Esophagus squamous epithelium (tissue), 5 donors: ENCODE measurements at places on chromosomes 7 and 10.

DNA sequence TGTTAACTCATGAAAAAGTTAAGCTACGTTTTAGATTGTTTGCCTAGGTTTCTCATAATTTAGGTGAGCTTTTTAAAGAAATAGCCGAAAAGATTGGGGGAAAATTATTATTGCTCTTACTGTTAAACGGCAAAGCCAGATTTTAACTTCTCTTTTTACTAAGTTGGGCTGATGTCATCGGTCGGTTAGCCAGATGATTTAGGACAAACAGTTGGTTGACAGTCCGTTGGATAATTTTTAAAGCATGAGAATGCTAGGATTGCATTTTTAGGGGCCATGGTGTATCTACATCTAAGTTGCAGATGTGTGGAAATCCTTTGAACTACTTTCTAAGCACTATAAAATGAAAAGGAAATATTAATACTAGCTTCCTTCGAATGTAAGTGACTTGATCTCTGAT is 280.9 kb upstream of the AKR1E2 start:
- DNase-seq: no peak

GRCh38 chr7:37283716-37284115 is 164.9 kb downstream of the ELMO1 start:
- no peak for DNase-seq

DNA sequence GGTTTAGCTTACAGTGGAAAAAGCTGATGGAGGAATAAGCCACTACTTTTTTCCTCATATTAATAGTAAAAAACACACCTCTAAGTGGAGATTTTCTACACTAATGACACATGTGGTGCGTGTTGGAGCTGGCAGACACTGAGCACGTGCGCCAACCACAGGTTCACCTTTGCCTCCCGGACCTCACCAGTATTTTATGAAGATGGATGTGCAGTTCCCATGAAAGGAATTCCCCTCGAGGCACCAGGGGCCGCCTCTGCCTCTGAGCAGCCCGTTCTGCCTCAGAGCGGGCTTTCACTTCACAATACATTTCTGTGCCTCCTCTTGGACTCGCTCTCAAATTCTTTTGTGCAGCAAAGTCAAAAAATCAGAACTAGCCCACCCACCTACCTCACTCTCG is 477.5 kb upstream of the ADARB2 start:
- no peak for DNase-seq

DNA sequence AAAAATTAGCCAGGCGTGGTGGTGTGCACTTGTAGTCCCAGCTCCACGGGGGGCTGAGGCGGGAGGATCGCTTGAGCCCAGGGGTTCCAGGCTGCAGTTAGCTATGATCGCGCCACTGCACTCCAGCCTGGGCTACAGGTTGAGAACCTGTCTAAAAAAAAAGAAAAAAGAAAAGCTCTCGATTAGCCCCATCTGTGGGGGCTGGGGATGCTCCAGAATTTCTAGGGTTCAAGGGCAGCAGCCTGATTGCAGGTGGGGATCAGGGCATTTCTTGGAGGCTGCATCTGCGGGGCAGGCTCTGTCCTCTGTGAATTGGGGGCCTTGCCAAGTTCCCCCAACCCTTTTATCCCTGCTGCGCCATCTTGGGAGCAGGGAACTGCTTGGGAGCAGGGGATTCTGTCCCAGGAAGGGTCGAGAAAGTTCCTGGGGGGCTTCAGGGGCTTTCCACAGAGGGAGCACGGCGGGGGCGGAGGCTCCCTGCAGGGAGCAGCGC is 651 bp upstream of the ARPC1A start:
- DNase-seq: no peak

DNA sequence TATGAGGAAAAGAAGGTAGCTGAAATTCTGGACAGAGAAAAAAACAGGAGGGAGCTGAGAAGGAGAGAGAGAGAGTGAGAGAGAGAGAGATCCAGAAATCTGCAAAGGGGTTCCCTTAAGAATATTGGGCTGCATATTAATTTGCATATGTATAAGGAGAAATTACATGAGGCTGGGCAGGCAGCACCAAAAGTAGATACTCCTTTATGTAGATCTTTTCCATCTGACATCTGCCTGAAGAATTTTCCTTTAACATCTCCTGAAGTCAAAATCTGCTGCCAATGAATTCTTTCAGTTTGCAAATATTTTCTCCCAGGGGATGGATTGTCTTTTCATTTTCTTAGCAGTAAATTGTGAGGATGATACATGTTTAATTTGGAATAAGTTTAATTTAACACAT is 1365.3 kb downstream of the GATA3 start:
- DNase-seq: no peak
